Stimulated activated CD4-positive, alpha-beta T cell treated with anti-CD3 and anti-CD28 coated beads, Interleukin-12 subunit alpha, Interleukin-12 subunit beta, amount 100 ng/mL, for 24 hours (primary cell): ENCODE measurements at places on chromosomes 3 and 15.

DNA sequence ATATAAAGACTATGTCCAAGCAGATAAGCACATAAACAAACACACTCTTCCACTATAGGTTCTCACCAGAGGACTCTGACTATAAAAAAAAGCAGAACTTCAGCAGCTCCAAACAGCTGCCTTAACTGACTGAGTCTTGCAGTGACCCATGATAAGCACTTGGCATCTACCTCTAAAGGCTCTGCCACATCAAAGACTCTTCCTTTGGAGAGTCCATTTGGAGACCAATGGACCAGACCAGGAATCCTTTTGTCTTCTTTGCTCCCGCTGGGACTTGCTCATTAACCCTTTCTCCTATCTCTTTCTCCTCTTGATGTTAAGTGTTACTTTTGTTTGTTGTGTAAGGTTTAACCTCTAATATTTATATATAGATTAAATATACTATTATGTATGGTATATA lies 424.1 kb downstream of the RSL24D1 start:
- DNase-seq, result no peak

GRCh38 chr3:107727102-107727501 lies 204.3 kb downstream of the BBX start:
- DNase-seq, result no peak

GRCh38 chr3:48247401-48247811 lies 6.5 kb downstream of the ZNF589 start:
- DNase-seq, result no peak

DNA sequence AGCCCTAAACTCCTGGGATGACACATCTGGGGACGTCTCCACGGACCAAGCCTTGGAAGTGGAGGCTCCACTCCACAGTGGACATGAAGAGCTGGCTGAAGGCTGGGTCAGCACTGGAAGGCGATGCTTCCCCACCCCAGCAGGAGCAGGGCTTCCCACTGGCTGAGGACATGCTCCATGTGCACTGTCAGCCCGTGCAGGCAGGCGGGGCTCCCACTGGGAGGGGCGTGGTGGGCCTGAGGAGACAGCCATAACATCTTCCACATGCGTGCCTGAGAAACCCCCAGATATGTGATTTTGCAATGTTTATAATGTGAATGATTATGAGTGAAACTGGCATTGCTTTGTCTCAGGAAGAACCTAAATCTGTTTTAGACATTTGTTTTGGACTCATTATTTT lies 231.3 kb downstream of the KLF13 start:
- no peak for DNase-seq

GRCh38 chr3:133803469-133803868 lies 2.1 kb upstream of the SRPRB start:
- DNase-seq, result no peak

DNA sequence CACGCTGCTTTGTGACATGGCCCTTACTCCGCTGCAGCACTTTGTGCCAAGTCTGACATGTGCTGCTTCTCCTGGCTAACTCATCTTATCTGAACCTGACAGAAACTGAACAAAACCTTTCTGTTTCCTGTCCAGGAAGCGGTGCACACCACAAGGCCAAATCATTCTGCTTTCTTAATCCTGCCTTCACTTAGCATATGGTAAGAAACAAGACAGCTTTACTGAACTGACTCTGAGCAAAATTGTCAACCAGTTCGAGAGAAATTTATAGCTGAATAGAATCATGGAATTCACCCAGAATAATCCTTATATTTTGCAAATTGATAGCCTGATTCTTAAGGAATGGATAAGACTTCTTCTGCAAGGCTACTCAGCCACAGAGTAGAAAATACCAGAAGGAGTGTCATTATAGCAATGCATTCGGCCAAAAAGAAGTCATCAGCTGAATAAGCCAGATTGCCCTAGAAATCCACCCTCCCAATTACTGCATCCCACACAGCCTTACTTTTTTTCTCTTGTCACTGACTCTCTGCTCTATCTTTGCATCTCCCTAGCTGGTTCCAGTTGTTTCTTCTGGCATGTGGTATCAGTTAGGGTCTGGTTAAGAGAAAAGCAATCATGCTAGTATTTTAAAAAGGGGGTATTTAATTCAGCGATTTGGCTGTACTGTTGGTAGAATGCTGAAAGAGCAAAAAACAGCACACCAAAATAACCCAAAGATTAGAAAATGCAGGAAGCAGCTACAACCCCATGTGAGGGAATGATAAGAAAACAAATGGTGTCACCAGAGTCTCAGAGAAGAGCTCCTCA lies 41.6 kb upstream of the STRIT1 start:
- no peak for DNase-seq

- DNase-seq, result no peak
These were observed 35.2 kb upstream of the SPPL2A start for GRCh38 chr15:50800715-50801114.

GRCh38 chr3:158802409-158803268 lies 785 bp downstream of the MFSD1 start:
- DNase-seq, result no peak

DNA sequence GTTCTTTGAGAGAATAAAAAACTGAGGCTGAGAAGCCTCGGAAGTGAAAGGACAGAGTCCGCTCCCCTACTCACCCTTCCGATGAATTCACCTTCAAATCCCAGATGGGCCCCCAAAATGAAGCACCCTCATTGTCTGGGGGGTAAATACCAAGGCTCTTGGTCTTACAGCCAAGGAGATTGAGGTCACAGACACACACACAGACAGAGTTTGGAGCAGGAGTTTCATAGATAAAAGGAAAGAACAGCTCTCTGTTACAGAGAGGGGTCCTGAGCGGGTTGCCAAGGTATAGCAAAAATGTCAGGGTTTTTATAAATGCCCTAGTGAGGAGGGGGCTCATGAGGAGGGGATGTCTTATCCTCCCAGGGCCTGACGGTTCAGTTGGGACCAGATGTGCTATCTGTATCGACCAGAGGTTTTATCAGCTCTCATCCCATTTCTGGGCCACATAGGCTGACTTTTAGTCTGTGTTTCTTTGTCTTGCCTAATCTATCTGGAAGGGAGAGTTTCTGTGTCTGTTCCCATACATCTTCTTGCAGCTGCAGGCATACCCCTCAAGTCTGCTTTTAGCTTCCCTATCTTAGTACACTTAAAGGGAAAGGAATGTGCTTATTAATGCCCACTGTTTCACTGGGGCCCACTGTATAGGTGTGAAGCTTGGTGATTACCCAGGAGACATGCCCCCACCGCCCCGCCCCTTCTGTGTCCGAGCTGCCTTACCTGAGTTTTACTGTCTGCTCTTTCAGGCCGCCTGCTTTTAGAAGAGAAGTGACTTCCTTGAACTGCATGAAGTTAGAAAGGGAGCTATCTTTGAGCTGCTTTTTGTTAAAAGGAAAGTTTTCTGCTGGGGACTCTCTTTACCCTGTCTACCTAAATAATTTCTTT lies 66.8 kb upstream of the ATP11B start:
- no peak for DNase-seq

GRCh38 chr3:78736863-78737262 lies 1030.9 kb downstream of the ROBO1 start:
- no peak for DNase-seq

DNA sequence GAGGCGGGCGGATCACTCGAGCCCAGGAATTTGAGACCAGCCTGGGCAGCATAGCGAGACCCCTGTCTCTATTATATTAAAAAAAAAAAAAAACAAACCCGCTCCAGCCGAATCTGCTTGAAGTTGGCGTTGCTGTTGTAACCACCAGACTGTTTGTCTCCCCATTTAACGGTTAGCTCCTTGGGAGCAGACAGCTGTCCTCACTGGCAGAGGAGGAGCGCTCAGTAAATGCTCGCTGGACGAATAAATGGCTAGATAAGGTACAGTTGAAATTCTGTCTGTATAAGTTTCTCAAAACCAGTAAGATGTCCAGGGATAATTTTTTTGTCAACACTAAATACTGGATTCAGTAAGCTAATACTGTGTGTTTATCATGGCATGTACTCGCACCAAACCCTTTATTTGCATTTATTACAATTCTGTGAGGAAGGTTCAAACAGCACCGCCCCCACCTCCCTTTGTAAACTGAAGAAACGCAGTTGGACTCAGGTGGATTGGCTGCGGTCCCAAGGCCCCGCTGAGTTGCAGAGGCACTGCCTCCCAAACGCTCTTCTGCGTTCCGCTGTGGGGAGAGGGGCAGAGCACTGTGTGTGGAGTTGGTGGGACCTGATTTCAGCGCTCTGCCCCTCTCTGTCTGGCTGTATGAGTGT lies 1.1 kb downstream of the RCCD1 start:
- DNase-seq, result no peak

DNA sequence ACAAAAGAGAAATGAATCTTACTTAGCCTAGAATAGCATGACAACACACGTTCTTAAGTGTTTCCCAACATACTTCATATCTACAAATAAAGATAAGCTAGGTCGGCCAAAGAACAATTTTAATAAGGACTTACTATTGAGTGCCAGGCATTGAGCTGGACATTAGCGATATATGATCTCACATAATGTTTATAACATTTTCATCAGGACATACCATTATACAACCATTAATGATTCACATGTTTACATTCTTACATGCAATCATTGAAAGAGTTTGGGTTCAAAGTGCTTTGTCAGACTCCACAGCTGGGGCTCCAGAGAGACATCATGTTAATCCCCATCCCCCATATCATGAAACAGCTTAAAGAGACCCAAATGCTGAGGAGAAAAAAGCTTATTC lies 189.0 kb downstream of the STT3B start:
- no peak for DNase-seq

- DNase-seq, result no peak
These were observed 17.8 kb downstream of the TF start for GRCh38 chr3:133763797-133764683.

- no peak for DNase-seq
These were observed 50.0 kb downstream of the DNAJB8 start for GRCh38 chr3:128416578-128417211.

- no peak for DNase-seq
These were observed 148.1 kb downstream of the KLHL25 start for GRCh38 chr15:85646538-85647091.

DNA sequence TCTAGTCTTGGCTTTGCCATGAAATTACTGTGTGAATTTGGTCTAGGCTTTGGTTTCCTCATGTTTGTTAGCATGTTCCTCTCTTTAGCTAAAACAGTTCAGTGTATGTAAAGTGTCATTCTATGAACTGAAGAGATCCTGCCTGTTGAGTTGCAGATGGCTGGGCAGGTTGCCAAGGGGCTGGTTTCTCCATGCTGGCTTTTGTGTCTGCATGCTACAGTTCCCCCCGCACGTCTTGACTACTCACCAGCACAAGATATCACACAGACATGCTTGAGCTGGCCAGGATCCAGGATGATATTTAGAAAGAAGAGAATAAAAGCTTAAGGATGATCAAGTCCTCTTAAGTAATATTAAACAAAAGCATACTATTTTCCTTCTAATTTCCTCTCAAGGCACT lies 90.2 kb downstream of the CERS3 start:
- peak; percentile 8 for DNase-seq

DNA sequence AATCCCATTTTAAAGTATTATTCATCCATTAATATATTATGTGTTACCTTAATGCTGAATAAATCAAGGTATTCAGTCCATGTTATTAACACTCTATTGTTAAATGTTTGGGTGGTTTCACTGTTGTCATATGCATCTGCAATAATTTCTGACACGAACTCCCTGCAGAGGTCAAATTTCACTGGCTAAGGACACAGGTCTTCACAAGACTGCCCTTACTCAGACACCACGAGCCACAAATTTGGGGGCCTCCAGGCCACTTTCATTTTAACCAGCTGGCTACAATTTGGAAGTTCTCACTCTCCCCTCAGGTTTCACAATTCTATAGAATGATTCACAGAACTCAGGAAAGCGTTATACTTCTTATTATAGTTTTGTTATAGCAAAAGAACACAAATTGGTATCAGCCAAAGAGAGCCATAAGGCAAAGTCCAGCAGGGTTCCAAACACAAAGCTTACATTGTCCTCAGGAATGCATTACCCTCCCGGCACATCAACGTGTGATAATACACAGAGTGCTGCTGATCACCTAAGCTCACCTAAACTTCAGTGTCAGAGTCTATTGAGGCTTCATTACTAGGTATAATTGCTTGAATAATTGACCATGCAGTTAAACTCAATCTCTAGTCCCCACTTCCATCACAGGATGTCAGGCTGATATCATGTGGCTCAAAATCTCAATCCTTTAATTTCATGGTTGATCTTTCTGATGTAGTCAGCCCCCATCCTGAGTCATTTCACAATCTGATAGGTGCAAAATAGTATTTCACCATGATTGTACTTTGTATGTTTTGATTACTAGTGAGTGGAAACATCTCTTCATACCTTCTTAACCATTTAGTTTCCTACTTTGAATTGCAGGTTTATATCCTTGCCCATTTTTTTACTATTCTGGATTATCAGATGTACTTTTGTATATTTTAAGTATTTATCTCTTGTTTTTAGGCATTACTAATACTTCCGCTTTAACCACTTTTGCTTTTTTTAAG lies 441.4 kb upstream of the AGTR1 start:
- no peak for DNase-seq

GRCh38 chr3:126102530-126102951 lies 18.6 kb upstream of the SLC41A3 start:
- no peak for DNase-seq

- DNase-seq, result no peak
These were observed 132.9 kb upstream of the TGFBR2 start for GRCh38 chr3:30473374-30474051.

DNA sequence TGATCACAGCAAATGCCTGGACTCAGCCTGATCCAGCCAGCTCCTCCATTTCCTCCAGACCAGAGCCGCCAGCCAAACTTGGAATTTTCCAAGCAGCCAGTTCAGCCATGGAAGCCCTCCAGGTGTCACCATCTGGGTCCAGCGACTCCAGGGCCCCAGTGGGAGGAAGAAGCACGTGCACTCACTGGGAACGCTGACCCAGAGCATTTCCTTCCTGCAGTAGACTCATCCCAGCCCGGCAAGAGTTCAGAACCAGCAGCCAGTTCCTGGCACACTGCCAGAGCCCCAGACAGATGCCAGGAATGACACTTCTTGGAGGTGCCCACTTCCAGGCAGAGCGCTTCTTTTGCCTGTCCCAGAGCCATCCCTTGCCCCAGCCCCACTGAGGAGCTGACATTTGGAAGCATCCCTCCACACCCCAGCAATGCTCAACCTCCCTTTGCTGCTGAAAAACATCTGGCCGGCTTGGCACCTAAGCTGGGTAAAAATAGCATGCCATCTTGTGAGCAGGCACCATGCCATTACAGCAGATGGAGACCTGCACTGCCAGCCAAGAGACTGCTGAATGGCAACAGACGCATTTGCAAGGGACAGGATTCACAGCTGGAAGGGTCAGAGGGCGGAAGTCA lies 460.3 kb upstream of the PROK2 start:
- DNase-seq, result no peak

- no peak for DNase-seq
These were observed 15.5 kb upstream of the GATM start for GRCh38 chr15:45393851-45394250.
